Activated effector memory CD4-positive, alpha-beta T cell treated with anti-CD3 and anti-CD28 coated beads, Interleukin-2, amount 50 U/mL, for 16 hours (primary cell): ENCODE measurements at places on chromosomes 7 and 10.

DNA sequence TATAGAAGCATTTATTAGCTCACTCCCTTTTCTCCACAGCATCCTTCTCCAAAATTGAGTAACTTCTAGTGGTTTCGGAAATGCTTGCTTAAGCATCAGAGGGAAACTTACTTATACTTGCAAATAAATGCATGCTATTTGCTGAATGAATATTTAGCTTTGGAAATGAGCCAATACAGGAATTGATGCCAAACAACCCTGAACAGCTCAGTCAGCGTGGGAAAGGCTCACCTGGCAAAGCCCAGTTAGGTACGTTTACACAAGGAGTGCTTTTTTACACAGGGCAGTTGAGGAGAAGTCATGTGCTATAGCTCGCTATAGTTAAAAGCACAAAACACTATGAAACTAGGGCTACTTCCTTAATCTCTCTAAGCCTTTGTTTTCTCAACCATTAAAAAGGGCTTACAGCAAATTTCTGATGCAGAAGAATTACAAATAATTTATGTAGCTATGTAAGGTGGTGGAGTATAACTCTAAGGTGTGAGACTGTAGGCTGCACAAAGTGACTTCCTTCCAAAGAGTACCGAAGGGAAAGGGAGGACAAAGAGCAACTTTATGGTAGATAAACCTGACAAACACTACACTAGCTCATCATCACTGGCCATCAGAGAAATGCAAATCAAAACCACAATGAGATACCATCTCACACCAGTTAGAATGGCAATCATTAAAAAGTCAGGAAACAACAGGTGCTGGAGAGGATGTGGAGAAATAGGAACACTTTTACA lies 498.2 kb downstream of the PHTF2 start:
- no peak for DNase-seq

DNA sequence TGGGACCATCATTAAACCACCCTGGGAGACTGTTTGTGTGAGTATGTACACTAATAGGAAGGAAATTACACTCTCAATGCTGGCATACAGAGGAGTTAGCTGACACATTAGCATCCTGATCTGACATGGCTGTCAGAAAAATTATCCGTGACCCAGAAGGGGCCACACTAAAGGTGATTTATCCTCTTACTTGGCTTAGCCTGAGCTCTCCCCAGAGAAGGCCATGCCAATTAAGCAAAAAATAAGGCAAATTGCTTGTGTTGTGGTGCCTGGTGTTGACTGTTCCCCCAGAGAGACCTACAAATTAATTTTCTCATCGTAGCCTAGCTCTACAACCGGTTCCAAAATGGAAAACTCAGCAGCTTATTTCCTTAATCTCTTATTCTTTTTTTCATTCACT lies 992.3 kb downstream of the KCNMA1 start:
- no peak for DNase-seq

GRCh38 chr10:128007056-128007455 lies 100.2 kb downstream of the PTPRE start:
- no peak for DNase-seq

DNA sequence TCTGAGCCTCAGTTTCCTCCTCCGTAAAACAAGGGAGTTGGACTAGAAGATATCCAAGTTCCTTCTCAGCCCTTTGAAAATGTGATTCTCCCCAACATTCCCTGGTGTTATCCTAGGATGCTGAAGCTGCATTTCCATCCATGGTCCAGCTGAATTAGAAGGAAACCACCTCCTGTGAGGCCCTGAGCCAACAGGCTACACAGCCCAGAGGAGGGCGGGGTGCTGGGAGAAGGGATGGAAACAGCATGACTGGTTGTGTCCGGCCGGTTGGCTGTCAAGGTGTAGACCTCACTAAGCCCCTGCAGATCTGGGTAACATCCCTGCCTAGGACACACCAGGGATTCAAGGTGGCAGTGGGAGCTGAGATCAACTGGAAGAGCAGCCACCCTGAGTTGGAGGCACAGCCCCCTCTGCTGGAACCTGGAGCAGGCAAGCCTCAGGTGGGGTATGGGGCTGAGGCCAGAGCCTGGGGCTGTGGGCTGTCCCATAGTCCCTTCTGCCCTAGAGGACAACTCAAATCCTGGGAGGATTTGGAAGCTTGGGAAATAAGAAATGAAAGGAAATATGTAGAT lies 72.0 kb downstream of the PAX2 start:
- peak; percentile 52 for DNase-seq

DNA sequence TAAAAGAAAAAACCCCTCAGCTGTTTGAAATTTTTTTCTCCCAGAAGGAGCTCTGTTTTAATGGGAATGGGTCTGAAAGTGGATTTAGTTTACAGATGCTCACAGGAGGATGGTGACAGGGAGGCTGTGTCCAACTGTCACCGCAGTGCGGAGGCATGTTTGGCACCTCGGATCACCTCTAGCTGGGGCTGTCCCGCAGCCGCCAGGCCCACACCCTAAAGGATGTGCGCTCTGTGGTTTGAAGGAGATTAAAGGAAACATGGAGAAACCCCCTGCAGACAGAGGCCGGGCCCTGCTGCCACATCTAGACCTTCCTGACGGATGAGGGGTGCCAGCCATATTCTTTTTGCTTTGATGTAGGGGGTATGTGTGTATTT lies 160.6 kb downstream of the DNAJB6 start:
- no peak for DNase-seq

GRCh38 chr7:106418094-106418493 lies 133.3 kb upstream of the NAMPT start:
- no peak for DNase-seq

- DNase-seq: no peak
These were observed 2.3 kb downstream of the CDK13 start for GRCh38 chr7:39952374-39952773.

DNA sequence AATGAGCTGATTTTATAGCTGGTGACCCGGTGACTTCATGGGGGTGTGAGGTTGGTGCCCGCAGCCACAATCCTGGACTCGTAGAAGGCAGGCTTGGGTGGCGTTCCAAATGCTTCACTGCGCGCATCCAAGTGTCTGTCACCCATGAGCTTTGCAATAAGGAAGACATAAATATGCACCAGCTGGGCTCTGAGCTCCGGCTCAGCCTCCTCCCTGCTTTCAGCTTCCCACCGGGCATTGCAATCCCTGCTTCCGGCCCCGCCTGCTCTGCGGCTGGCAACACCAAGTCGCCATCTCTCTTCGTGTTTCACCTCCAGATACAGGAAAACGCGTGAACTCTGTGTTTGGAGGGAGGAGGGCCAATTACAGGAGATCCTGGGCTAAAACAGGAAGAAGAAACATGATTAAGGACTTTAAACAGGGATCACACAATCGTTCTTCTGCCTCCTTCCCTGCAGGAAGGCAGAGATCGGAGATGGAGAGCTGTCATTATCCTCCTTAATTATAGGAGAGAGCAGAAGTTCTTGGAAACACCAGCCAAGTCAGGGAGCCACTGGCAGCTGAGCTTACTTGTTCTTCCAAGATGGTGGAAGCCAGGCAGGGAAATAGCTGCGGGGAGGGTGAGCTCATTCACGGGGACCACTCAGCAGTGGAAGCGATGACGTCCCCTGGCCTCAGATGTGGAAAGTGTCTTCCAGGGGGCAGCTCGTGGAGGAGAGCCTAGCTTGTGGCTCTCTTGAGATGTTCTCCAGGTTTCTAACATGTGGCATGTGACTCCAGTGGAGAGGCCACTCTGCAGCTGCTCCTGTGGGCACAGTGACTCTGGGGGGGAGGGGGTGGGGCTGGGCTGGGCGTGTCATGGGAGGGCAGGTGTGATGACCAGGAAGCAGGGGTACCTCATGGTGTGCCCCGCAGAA lies 134.9 kb downstream of the CAMK1D start:
- no peak for DNase-seq

- DNase-seq: no peak
These were observed 32.7 kb upstream of the PFKP start for GRCh38 chr10:3034616-3035015.

GRCh38 chr7:36153571-36154097 lies 580 bp downstream of the EEPD1 start:
- DNase-seq: no peak
